Thoracic aorta (tissue), 2 donors: ENCODE measurements at places on chromosomes 6 and 20. TPM values are rescaled to one million over a fixed set of nuclear protein-coding genes. Genes with fewer than 3 reads are reported as not detected.

DNA sequence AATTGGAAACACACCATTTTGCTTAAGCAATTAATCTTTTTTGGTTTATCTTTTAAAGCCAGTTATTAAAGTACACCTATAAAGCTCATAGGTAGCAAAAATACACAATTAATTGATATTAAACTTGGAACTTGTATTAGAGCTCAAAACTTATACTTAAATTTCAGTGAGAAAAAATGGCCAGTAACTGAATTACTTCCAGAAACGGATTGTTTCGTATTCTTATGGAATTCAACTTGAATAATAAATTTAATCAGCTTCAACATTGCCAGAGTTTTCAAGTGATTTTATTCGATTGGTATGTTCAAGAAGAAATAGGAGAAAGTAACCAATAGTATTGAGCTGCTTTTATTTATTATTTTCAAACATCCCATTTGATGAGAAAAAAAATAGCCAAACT is 112.7 kb upstream of the PDE10A start:
- no peaks in the 10 kb centered on the region for H3K27me3 ChIP-seq
- H3K4me3 ChIP-seq = no peak overlapping the region
- H3K27ac ChIP-seq = no peak overlapping the region

GRCh38 chr6:53929041-53929820 is 134.4 kb downstream of the LRRC1 start:
- no peak overlapping the region for H3K4me3 ChIP-seq
- no peak overlapping the region for H3K27ac ChIP-seq
- no peak for DNase-seq
- H3K36me3 ChIP-seq = no peaks in the 10 kb centered on the region

- H3K27ac ChIP-seq = no peak overlapping the region
- H3K27me3 ChIP-seq = no peaks in the 10 kb centered on the region
- H3K4me1 ChIP-seq = no peaks in the 10 kb centered on the region
- H3K4me3 ChIP-seq = no peak overlapping the region
Measured at GRCh38 chr6:21970569-21971300, 326.1 kb downstream of the PRL start.

DNA sequence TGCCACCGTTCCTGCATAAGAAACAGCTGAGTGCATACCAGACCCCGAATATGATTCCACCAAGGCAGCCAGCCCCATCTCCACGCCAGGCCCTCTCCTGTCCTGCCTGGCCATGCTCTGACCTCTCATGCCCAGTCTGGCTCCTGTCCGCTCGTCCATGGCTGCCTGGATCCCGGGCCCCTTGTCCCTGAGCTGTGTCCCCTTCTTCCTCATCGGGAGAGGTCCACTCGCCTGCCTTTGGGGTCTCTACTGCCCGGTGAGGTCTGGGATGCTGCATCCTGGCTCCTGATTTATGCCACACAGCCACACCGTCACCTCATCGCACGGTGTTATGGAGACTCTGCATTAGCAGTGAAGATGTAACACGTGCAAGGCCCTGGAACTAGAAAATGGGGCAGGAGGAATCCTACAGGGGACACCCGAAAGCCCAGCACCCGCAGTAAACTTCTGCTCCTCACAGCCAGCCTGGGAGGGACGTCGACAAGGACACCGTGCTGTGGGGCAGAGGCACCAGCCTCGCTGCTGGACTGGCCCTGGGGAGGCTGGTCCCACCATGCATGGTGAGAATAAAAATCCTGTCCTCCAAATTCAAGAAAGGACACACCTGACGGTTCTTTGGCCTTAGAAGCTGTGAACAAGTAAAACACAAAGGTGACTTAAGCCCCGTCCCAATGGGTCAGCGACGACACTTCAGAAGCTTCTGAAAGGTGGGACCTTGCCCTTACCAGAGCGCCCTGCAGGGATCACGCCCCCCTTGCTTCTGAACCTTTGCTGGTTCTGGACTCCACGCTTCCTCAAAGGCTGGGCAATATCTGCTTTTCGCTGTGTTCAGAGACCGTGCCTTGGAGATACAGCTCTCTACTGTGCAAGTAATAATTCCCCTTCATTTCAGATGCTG is 103.0 kb downstream of the DLL1 start:
- H3K27ac ChIP-seq = no peak overlapping the region
- no peaks in the 10 kb centered on the region for H3K36me3 ChIP-seq
- no peaks in the 10 kb centered on the region for H3K27me3 ChIP-seq
- DNase-seq = no peak
- H3K4me3 ChIP-seq = no peak overlapping the region

GRCh38 chr20:49846206-49846807 is 33.7 kb downstream of the SLC9A8 start:
- H3K27ac ChIP-seq = peak overlapping the region; percentile 46
- no peaks in the 10 kb centered on the region for H3K27me3 ChIP-seq
- DNase-seq = no peak

SRMS gene
- not detected for total RNA-seq

SPEF1 gene
- total RNA-seq = not detected
